Stimulated activated CD4-positive, alpha-beta T cell treated with anti-CD3 and anti-CD28 coated beads, Interleukin-1b, Interleukin-23, amount 100 ng/mL, for 48 hours (primary cell): ENCODE measurements at places on chromosomes 3 and 15.

DNA sequence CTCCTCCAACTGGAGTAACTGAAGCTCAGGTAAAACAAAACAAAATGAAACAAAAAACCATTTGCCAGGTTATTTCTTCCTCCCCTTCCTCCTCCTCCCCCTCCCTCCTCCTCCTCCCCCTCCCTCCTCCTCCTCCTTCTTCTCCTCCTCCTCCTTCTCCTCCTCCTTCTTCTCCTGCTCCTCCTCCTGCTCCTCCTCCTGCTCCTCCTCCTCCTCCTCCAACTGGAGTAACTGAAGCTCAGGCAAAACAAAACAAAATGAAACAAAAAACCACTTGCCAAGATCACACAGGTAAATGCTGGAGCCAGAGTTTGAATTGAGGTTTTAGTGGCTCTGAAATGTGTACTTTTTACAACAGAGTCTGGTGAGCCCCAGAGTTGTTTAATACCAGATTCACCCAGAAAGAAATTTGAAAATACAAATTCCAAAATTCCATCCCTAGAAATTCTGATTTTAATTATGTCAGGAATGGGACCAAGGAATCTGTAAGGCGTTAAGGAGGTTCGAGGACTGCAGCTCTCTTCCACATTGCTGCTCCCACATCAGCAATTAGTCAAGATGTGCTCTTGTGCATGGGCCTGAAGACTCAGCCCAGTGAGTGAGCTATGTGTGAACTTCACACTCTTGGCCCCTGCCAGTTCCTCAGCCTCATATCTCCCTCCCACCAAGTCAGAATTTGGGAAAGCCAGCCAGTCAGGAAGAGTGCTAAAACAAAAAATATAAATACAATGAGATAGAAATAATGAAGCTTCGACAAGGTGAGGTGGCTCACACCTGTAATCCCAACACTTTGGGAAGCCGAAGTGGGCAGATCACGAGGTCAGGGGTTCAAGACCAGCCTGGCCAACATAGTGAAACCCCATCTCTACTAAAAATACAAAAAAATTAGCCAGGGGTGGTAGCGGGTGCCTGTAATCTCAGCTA, 31.6 kb upstream of the ZNF770 start:
- no peak for DNase-seq

GRCh38 chr15:83898361-83898760, 244.4 kb downstream of the ADAMTSL3 start:
- DNase-seq, result no peak

GRCh38 chr15:28044121-28044672, 54.9 kb downstream of the OCA2 start:
- no peak for DNase-seq

GRCh38 chr3:46293035-46293724, 50.9 kb downstream of the CCR3 start:
- DNase-seq, result no peak

DNA sequence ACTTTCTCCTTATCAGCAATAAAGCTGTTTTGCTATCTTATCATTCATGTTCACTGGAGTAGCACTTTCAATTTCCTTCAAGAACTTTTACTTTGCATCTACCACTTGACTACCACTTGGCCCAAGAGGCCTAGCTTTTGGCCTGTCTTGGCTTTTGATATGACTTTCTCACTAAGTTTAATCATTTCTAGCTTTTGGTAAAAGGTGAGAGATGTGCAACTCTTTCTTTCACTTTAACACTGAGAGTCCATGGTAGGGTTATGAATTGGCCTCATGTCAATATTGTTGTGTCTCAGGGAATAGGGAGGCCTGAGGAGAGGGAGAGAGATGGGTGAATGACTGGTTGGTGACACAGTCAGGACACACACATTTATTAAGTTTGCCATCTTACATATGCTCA, 31.0 kb upstream of the FAM3D start:
- no peak for DNase-seq

DNA sequence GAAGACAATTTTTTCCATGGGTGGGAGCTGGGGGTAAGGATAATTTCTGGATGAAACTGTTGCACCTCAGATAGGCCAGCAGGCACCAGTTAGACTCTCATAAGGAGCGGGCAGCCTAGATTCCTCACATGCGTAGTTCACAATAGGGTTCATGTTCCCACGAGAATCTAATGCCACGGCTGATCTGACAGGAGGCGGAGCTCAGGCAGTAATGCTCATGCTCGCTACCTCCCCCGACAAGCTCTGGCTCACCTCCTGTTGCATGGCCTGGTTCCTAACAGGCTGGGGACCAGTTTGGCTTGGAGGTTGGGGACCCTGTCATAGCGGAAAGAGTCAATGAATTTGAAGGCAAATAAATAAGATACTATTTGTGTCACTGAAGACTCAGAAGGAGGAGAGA, 105.5 kb downstream of the PLD1 start:
- DNase-seq, result no peak

DNA sequence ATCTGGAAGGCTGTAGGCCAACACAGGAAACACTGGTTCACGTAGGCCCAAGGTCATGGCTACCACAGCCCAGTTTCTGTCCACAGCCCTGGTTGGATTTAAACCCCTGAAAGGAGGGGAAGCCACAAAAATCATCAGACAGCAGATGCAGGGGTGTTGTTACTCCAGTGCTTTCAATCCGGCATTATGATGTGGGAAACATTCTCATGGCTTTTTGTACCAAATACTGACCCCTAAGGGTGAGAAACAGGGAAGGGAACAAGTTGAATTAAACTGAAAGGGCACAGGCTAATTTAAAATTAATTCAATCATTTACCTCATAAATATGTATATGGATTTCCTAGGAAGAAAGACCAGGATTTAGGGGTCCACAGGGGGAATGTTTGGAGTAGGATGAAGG, 375.6 kb downstream of the CTNNB1 start:
- DNase-seq, result no peak
